ENCODE measurements at places on chromosomes 7 and 10.

DNA sequence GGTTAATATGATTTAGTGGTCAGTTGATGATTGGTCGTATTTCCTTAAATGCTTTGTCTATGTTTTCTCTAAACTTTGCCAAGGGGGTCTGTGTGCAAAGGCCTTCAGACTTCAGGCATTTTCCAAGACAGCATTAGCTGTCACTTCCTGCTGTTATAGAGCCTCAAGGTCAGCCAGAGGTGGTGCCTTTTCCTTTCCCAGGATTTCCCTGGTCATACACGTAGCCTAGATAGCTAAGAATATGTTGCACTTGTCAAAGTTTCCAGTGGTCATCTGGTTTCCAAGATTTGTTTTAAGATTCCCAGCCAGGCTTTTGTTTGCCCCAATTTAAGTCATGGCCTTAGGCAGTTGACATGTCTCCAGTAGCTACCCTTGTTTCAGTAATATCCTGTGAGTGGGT, 133.2 kb upstream of the IGFBP3 start:
- DNase-seq, result no peak

GRCh38 chr10:119305860-119306513, 98.6 kb downstream of the GRK5 start:
- peak; percentile 79 for DNase-seq

- no peak for DNase-seq
These were observed 134.0 kb upstream of the SEMA3A start for GRCh38 chr7:84328571-84328970.

DNA sequence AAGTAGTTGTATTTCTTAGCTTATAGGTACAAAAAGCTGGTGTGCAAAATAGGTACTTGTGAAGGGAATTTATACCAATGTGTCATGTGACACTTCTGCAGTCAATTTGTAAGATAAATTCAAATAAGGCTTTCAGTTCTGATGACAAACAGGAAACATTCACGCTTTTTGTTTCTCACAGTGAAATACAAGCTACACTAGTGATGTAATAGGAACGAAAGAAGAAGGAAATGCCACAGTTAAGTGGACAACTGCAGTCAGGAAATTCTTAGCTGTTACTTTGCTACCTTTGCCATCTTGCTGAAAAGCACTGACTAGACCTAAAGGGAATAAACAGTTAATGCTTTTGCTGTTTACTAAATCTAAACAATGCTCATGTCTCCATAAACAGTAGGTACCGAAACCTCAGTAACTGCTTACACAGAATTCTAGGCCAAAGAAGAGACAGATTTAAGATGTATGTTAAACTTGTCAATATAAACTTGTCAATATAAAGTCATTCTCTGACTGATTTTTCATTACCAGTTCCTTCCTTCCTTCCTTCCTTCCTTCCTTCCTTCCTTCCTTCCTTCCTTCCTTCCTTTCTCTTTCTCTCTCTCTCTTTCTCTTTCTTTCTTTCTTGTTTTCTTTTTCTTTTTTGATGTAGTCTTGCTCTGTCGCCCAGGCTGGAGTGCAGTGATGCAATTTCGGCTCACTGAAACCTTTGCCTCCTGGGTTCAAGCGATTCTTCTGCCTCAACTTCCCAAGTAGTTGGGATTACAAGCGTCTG, 10.1 kb downstream of the OTUD1 start:
- DNase-seq, result no peak

GRCh38 chr10:13161857-13162271, 506 bp downstream of the MCM10 start:
- DNase-seq, result no peak

GRCh38 chr7:121322460-121322859, 6.3 kb upstream of the WNT16 start:
- DNase-seq, result no peak
